Activated T-cell treated with anti-CD3 and anti-CD28 coated beads, Interleukin-2, amount 50 U/mL, for 48 hours (primary cell): ENCODE measurements at places on chromosomes 7 and 10.

- no peak for DNase-seq
These were observed 23.1 kb downstream of the WNT8B start for GRCh38 chr10:100485801-100486495.

- no peak for DNase-seq
These were observed 144.0 kb upstream of the ASAH2 start for GRCh38 chr10:50395271-50395670.

GRCh38 chr10:19874791-19875190, 58.6 kb downstream of the PLXDC2 start:
- no peak for DNase-seq

GRCh38 chr7:151683615-151684407, 164.1 kb upstream of the RHEB start:
- no peak for DNase-seq

- DNase-seq: no peak
These were observed 122.2 kb downstream of the KMT2E start for GRCh38 chr7:105136221-105136620.

- no peak for DNase-seq
These were observed 98.7 kb downstream of the ITGA8 start for GRCh38 chr10:15620836-15621515.

- no peak for DNase-seq
These were observed 70.8 kb downstream of the FRMD4A start for GRCh38 chr10:14259696-14260566.

- DNase-seq: no peak
These were observed 2.7 kb downstream of the NHLRC2 start for GRCh38 chr10:113857210-113857609.

DNA sequence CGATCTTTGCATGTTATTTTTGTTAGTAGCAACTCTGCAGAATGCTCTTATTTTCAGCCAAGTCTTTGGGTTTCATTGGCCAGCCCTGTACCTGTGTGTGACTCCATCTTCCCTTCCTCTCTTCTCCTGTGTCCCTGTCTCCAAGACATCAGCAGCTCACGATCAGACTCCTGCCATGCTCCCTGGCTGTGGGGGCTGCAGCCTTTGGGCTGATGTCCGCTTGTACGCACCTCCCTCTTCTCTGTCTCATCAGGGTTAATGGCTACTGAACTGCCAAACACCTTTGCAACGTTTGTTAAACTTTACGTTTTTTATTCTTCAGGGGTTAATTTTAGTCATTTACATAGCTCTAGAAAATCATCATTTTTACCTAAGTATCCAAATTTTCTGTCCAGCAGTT, 103.5 kb upstream of the RET start:
- no peak for DNase-seq

GRCh38 chr7:38565289-38565688, 65.9 kb downstream of the AMPH start:
- DNase-seq: no peak

GRCh38 chr10:102511583-102512274, 8.0 kb downstream of the SUFU start:
- DNase-seq: no peak

DNA sequence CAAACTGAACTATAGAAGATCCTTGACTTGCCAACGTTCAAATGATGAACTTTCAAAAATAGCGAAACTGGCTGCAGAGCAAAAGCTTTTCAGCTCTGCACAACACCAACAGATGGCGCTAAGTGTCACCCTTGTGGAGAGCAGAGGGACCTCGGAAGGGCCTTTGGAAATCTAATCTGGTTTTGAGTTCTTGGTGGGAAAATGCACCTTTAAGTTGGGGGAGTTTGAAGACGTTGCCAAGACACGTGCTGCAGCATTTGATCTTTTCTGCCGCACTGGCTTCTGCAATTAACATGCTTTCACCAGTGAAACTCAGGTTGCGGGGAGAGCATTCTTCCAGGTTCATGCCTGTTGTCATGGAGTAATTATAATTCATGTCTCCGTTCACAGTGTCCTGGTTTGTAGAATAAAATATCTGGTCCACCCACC, 26.3 kb upstream of the WDR11 start:
- DNase-seq: peak; percentile 19

- no peak for DNase-seq
These were observed 2.0 kb downstream of the NOD1 start for GRCh38 chr7:30476459-30477145.

- no peak for DNase-seq
These were observed 5.4 kb downstream of the POP7 start for GRCh38 chr7:100711369-100711768.

DNA sequence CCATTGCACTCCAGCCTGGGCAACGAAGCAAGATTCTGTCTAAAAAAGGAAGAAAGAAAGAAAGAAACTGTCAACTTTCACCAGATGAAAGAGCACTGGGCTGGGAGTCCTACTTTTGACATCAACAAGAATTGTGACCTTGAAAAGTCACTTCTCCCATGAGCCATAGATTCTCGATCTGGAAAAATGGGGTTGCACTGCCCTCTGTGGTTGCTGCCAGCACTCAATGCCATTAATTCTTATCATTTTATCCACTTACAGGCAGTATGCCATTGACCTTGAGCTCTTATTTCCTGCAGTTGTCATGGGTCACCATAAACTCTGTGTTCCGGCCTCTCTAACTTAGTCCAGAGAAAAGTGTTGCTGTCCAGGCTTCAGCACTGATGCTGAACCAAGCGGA, 137.2 kb downstream of the NOC3L start:
- DNase-seq: no peak

DNA sequence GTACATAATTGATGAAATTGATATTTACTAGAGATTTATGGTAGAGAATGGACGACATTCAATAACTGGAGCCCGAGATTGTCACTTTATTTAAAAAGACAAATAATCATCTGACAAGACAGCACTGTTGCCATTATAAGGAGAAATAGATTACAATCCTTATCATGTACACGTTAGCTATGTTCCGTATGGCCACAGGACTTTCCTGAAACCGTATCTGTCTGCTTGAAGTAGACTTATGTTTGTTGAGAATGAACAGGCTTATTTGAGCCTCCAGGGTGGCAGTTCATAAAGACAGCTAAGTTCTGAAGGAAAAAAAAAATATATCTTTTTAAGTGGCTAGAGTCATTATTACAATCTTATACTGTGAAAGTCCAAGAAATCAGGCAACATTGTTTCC, 317.2 kb downstream of the BICC1 start:
- DNase-seq: no peak

GRCh38 chr7:141328290-141328689, 222.9 kb upstream of the AGK start:
- DNase-seq: no peak

GRCh38 chr7:158816995-158817394, 12.3 kb downstream of the ESYT2 start:
- DNase-seq: no peak

- no peak for DNase-seq
These were observed 19.1 kb downstream of the ABLIM1 start for GRCh38 chr10:114638821-114639625.

- no peak for DNase-seq
These were observed 43.2 kb downstream of the APBB1IP start for GRCh38 chr10:26481315-26481692.

DNA sequence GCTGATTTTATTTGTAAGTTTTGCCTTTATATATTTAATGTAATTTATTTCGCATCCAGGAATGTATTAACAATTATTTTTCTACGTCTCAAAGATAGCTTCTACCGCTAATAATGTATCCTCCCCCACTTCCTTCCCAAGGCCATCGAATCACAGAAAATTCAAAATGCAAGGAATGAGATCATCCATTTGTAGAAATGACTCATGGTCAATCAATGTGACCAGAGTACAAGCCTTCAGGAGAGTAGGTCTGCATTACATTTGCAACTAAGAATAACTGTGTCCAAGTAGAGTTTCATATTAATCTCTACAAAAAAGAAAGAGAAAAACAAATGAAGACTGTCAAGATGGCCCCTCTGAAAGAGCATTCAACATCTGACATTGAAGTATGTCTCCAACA, 205.9 kb upstream of the PHF14 start:
- no peak for DNase-seq

DNA sequence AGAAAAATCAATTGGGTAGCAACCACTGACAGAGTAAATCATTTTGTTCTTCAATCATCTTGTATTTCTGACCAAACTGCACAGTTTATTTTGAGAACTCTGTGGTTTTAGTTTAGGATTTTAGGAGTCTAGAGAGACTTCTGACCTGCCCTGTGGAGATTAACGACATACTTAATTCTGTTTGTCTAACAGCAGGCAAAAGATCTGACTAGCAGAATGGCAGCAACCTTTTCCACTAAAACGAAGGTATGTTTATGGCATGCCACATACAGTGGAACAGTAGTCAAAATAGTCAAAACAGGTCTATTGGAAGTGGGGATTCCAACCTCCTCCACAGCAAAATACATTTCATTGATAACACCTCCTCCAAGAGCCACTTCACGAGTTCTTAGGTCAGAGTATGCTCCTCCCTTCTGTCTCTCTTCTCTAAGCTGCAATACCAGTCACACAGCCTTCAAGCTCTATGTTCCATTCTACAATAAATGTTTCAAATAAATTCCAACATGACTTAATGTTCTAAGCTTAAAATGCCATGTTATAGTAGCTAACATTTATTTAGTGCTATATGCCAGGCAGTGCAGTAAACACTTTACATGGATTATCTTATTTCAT, 34.4 kb downstream of the NRCAM start:
- DNase-seq: no peak

GRCh38 chr7:112104120-112104519, 102.1 kb downstream of the DOCK4 start:
- DNase-seq: no peak

- no peak for DNase-seq
These were observed 176.8 kb upstream of the RHOBTB1 start for GRCh38 chr10:61120805-61121204.

GRCh38 chr10:128386231-128386630, 260.0 kb upstream of the MKI67 start:
- DNase-seq: no peak

DNA sequence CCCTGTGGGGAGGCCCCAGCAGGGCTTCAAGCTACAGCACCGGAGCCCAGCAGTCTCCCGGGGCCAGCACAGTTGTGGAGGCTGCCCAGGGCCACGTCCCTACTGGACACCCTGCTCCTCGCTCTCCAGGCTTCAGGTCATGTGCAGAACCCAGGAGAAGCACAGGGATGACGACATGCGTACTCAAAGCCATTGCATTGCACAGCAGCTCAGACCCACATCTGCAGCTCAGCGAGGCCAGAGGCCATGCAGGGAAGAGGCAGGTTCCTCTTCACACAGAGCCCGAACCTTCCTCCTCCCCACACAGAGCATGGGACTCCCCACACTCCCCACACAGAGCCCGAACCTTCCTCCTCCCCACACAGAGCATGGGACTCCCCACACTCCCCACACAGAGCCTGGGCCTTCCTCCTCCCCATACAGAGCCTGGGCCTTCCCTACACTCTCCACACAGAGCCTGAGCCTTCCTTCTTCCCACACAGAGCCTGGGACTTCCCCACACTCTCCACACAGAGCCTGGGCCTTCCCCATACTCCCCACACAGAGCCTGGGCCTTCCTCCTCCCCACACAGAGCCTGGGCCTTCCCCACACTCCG, 12.3 kb downstream of the CFAP46 start:
- peak; percentile 43 for DNase-seq

DNA sequence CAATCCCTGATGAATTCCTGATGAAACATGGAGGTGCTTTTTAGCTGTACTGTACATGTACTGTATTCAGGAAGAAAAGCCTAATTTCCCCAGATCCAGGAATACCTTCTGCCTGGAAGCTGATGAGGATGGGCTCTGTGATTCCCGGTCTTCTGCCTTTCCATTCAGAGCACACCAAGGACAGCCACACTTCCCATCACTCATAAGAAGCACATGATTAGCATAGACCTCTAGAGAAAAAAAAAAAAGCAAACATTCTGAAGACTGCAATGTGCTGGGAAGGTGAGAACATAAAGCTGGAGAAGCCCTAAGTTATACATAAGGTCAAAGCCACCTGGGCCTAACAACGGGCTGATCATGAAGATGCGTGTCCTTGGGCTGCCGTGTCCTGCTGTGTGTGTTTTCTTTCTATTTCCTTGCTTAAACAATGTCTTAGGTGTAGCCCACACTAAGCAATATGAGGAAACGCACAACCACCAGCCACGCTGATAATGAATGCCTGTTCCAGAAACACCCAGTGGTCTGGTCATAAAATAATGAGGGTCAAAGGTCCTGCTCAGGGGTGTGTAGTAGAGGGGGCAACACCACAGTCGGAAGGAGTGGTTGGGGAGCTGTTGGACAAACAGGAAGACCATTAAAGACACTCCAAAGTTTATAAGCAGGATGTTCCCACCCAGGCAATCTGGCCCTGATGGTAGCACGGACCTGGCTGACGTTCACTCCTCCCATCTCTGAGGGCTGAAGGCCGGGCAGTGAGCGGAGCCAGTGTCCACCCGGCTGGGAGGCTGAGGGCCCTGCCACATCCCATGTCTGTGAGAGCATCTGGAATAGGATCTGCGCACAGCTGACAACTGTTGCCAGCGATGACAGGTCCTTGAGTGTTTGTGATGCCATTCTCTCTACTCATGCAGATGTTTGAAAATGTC, 7.9 kb downstream of the PKD1L1 start:
- DNase-seq: no peak

- no peak for DNase-seq
These were observed 17.9 kb downstream of the ZNF488 start for GRCh38 chr10:47366181-47366631.

- DNase-seq: no peak
These were observed 46.0 kb upstream of the HPS1 start for GRCh38 chr10:98492763-98493162.

DNA sequence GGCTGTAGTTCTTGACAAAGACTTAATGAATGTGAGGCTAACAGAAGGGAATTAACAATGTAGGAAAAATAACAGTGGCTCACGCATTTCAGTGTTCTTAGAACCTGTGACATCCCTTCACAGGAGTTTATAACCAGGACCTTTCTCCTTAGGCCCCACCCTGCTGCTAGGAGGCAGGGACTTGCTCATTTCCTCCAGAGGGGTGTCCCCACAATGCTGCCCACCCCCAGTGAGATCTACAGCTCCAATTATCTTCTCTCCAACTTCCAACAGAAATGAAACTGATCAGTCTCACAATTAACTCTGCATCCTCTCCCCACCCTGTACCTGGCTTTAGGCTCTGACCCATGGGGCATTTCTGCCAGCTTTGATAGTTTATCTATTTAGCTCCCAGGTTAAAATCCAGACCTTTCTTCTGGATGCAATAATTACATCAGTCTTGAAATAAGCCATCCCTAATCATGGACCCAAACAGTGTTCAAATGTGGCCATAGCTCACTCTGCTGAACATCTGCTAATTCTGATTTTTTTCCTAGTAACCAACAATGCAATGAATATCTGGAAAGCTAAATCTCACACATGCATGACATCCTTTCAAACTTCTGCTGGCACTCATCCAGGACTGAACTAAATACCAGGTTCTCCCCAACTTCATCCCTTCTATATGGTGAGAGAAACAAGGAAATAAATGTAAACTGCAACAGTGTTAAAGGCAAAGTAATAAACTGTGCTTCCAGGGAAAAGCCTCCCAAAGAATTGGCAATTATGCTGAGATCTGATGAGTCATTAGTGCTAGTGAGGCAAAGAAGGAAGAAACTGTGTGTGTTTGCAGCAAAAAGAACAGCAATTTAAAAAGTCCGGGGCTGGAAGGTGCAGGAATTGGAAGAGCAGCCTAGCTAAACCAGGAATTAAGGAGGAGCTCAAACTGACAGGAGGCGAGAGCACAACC, 64.6 kb downstream of the HERPUD2 start:
- DNase-seq: no peak
